ENCODE measurements at places on chromosomes 3 and 15. TPM values are rescaled to one million over a fixed set of nuclear protein-coding genes. Genes with fewer than 3 reads are reported as not detected.

GRCh38 chr3:128734523-128735189 is 8.7 kb downstream of the RAB7A start:
- DNase-seq: no peak

GRCh38 chr3:131957980-131958379 is 76.8 kb downstream of the CPNE4 start:
- peak; percentile 4 for DNase-seq

DNA sequence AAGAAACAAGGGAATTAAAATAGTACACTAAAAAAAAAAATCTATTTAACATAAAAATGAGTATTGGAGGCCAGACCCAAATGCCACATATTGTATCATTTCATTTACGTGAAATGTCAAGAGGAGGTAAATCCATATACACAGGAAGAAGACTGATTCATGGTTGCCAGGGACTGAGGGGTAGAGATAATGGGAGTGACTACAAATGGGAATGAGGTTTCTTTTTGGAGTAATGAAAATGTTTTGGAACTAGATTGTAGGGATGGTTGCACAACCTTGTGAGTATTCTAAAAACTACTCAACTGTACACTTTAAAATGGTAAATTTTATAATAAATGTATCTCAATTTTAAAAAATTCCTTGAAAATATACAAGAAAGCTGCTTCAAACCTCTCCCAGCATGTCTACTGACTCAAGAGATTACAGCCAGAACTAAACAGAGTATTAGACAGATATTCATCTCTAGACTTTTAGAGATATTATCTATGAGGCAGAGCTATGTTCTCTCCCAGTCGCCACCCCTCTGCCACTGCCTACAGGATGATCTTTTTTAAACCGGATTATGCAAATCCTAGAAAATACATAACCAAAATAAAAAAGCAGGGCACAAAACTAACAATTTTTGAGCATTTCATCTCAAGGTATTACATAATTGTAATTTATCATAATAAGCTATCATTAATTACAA is 6.2 kb downstream of the HLTF start:
- no peak for DNase-seq

Gene CA12
- total RNA-seq: 19.6 TPM

DNA sequence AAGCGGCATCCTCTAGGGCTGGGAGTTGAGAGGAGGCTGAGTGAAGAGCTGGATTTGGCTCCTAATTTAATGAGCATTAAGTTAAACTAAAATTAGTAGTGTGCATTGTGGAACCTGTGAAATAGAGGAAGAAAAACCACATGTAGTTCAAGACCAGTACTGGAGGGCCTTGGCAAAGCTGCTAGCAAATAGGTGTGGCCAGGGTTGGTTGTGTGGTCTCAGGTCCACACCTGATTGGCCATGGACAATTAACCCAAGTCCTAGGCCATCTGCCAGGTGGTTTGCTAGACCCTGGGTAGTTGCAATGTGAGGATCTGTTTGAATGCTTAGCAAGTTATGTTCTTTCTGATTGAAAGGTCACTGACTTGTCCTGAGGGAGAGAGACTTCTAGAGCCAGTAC is 275.5 kb downstream of the PDCD6IP start:
- peak; percentile 24 for DNase-seq

GRCh38 chr15:41125931-41126642 is 10.0 kb upstream of the INO80 start:
- DNase-seq: no peak

Gene ACKR2
- total RNA-seq: 2.9 TPM

Gene COX5A
- 48.4 TPM for total RNA-seq

DNA sequence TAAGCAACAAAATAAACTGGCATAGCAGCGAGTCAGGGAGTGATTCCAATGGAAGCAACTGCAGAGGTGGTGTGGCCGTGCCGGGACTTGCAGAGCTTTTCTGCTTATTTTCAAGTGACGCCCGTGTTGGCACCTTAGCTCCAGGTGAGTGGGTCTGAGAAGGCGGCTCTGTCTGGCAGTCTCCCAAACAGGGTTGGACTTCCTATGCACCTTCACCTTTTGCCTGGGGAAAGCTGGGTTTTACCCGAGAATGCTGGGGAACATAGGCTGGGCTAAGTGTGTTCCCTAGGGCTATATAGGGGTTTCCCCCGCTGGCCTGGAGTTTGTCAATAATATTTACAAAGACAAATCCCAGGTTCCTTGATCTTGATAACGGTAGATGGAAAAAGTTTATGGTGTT is 179.9 kb upstream of the TBL1XR1 start:
- DNase-seq: peak; percentile 26

GRCh38 chr3:58646503-58646902 is 20.1 kb downstream of the FAM3D start:
- no peak for DNase-seq

DNA sequence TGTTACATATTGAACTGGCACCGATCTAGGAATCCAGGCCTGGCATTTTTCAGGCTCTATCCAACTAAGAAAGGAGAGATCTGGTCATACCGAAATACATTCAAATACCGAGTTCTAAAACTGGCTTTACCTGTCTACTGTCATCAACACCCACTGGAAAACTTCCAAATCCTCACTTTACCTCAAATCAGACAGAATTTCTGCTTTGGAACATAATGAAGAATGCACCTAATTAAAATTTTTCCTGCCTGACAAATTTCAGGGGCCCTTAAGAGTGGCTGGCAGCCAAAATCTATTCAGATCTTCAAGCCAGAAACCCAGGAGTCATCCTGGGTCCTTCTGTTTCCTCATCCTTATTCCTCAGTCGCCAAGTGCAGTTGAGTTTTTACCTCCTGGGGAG is 198.6 kb upstream of the FEZF2 start:
- DNase-seq: no peak

GRCh38 chr3:19645093-19645492 is 288.9 kb downstream of the EFHB start:
- peak; percentile 38 for DNase-seq

Gene STAC
- 22.1 TPM for total RNA-seq

GRCh38 chr15:52095597-52096262 is 16.8 kb downstream of the BCL2L10 start:
- peak; percentile 82 for DNase-seq

Gene HRG
- total RNA-seq: not detected

DNA sequence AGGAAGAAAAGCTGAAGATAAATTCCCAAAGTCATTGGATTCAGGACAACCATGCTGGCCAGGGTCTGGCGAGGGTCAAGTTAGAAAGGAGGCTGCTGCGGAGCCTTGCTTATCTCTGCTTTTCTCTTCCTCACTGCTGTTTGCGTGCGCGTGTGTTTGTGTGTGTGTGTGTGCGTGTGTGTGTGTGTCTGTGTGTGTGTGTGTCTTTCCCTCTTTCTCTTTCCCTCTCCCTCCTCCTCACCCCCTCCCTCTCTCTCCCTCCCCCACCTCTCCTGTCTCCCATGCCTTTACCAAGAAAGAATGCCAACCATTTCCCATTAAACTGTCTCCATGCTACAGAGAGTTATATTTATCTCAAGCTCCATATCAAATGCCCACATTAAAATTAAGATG is at the start of gene COLQ:
Gene COLQ, minus strand, starts transcription at position 134 of the 393 bp plus-strand sequence. Its CDS starts 81 bp downstream, at position 53.
- no peak for DNase-seq

DNA sequence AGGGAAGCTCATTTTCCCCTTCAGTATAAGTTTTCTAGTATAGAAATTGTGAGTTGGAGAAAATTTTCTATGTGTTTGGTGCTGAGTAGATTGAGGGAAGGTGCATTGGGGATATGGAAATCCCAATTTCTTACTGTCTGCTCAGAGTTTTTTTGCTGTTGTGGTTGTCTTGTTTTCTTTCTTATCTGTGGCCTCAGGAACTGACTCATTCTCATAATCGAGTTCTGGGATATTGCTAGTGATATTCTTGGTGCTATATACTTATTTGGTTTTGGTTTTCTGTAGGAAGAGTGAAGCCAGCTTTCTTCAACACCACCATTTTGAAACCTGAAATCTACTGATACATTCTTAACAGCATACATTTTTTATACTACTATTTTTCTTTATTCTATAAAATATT is 869.2 kb downstream of the DIPK2A start:
- no peak for DNase-seq

DNA sequence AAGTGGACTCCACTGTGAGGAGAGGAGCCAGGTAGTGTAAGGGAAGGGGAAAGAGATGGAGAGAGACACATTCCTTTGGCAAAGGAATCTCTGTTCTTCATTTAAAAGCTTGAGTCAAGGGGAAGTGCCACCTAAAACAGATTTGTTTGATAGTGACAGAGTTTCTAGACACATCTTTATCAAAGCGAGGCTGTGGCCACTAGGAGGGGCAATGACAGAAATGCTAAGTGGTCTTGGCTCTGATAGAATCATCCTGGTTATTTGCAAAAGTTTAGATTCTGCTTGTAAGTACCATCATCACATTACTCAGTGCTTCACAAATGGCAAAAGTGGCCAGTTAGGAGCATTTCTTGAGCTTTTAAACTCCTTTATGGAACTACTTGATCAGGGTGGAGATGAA is 261.4 kb downstream of the CNTN3 start:
- DNase-seq: no peak

GRCh38 chr15:42549032-42549491 is 424 bp downstream of the HAUS2 start:
- peak; percentile 13 for DNase-seq

GRCh38 chr3:58173669-58174398 is 36.9 kb downstream of the DNASE1L3 start:
- DNase-seq: no peak

Gene KIF23
- 30.4 TPM for total RNA-seq

DNA sequence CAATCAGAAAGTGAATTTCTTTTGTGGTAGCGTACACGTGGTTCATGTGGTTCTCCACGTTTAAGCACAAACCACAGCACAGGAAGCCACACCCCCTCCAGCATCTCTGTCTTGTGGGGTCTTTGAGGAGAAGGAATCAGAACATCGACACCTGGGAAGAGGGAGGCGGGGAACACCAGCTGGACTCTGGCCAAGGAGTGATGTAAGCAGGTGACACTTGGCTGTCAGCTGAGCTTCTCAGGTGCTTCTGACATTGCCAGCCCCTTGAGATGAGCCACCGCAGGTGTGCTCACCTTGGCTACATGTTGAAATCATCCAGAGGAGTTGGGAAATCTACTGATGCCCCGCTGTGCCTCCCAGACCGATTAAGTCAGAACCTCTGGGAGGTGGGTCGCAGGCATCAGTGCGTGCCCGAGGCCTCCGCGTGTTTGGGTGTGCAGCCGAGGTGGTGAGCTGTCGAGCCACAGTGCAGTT is 85.0 kb downstream of the FAM81A start:
- DNase-seq: no peak

Gene ZNF774
- 2.4 TPM for total RNA-seq

Gene CFAP91
- total RNA-seq: 0.52 TPM

DNA sequence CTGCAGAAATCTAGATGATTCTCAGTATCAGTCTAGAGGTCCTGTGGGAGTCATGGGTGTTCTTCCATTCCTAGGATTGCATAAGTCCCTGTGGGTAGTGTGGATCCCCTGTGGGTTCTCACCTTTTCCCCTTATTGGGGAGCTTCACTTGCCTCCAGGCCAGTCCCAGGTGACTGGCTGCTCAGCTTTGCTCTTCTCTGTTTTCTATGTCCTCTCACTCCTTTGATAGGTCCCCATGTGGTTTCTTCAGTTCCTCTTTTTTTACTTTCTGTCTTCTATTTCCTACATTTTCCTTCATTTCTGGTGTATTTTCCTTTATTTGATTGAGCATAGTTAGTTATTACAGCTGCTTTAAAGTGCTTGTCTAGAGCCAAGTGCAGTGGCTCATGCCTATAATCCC is 10.9 kb downstream of the TEX55 start:
- DNase-seq: no peak

Gene COLQ
- total RNA-seq: not detected

Gene FOXL2
- 1.8 TPM for total RNA-seq

Gene TNNC1
- total RNA-seq: 1.2 TPM

DNA sequence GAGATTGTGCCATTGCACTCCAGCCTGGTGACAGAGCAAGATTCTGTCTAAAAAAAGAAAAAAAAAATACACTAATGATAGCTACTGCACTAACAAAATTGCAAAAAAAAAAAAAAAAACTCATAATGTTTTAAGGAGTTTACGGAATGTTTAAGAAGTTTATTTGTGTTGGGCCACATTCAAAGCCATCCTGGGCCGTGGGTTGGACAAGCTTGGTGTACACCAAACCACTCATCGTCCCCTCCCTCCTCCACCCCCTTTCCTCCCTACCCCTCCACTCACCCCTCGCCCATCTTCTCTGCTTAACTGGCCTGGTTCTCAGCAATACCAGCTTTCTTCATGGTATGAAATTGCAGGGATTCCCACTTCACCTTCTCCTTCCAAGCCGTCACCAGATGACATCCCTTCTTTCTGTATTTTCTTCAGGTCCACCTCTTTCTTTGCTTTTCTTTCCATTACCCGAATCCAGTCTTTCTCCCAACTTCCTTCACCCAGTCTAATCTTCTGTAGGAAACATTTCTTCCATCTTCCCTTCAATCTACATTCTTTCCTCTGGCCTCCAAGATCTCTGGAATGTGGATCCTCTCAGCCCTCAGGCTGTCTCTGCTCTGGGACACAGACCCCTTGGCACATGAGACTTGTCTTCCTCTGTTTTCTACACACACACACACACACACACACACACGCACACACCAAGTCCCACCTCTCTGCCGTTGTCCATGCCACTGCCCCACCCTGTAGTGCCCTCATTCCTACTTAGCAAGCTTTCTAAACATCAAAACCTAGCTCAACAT is 3.5 kb upstream of the MESP1 start:
- DNase-seq: no peak

Gene DLEC1
- total RNA-seq: not detected

Gene CNTN4
- total RNA-seq: 1.0 TPM

- DNase-seq: no peak
Observed at GRCh38 chr3:172283841-172284357, 164.4 kb downstream of the GHSR start.

Gene TRPM1
- total RNA-seq: not detected

- DNase-seq: no peak
Observed at GRCh38 chr15:25250011-25250596, 188.7 kb downstream of the UBE3A start.

Gene CCDC71
- 15.1 TPM for total RNA-seq

DNA sequence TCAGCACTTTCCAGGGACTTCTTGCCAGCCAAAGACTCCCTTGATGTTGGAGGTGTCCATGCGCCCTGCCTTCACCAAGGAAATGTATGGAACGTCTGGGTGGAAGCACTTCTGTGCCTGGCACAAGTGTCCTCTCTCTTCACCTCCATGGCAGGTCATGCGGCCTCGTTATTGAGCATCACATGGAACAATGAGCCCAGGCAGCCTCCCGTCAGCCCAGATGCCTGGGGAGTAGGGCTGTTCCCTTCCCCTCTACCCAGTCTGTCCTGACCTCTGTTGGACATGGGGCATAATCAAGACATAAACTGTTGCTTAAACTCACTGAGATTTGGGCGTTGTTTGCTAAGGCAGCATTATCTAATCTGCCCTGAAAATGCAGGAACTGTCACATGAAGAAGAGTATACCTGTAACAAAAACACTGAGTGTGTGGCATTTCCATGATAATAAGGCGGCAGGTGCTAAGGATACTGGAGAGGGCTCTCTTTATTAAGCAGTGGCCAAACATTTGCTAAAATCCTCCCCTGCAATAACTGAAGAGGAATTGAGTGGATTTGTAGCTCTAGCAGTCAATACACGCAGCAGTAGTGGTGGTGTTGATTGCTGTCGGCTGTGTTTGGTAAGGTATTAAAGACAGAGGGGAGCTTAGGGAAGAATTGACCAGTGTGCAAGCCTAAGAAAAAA is 338.2 kb upstream of the ATP10A start:
- no peak for DNase-seq

Data from renal cortical epithelial cell (primary cell).